ENCODE measurements at places on chromosomes 7 and 10.

DNA sequence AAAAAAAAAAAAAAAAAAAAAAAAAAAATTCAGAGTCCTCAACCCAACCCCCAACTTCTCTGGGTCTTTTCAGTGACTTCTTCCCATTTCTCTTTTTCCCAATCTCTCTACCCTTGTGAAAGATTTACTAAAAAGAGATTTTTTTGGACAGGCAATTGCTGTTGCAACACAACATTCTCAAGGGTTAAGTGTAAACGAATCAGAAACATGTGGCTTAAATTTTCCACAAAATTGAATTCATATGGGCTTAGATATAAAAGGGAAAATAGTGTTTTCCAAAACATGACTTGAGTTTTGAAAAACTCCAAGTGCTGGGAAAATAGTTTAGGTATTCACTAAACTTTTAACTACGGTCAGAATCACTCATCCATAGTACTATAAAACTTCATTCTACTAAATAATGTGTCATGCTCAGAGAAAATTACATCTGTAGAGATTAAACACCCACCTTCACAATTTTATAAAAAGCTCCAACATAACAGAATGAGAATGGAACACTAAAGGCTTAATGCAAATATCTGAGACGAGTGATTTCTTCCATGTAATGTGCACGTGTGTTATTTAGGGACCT, 643.1 kb downstream of the PARD3 start:
- DNase-seq, result no peak

DNA sequence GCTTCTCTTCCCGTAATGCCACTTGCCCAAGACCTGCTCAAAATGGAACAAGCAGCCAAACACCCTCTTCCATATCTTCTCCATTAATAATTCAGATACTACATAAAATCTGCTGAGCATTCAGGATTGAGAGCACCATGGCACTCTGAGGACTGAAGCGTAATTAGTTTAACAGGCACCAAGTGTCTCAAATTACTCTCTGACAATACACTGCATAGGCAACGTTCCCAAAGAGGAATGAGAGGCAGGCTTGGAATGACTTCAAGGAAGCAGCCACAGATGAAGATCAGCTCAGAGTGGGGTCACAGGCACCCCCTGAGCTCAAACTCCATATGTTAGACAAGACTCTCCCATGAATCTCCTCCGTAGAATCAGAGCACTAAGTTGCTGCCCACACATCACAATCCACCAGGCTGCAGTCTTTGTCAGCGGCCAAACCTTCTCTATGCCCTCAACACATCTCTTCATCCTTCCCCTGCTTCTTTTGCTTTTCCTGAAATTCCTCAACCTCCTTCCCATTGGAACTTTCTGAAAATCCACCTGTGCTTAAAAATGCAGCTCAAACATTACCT, 4.7 kb upstream of the ABLIM1 start:
- DNase-seq, result no peak

GRCh38 chr7:140237390-140237789, 60.6 kb upstream of the KDM7A start:
- no peak for DNase-seq

DNA sequence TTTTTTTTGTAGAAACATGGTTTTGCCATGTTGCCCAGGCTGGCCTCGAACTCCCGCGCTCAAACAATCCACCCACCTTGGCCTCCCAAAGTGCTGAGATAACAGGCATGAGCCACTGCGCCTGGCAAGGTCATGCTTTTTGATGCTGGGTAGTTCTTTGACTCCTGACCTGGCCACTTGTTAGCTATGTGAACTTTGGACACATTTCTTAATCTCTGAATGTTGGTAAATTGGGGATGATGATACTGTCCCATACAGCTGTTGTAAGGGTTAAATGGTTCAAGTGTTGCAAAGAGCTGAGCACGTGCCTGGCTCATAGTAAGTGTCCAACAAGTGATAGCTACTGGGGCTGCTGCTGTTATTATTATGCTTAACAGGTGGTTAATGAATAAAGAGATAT, 2.3 kb downstream of the ZNHIT1 start:
- no peak for DNase-seq

DNA sequence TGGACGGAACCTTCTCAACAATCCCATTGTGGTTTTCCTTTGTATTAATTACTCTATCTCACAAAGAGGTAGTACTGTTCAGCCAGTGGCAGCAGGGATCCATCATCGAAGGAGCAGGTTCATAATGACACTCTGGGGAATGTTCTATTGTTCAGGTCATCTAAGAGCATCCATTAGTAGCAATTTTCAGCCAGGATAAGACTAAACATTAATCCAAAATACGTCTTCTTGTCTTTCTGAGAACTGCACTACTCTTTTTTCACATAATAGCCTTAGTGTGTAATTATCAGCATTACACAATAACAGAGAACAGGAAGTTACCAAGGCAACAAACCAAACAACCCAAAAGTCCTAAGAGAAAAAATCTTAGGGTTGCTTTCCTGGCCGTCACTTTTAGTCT, 259.5 kb upstream of the VWC2 start:
- no peak for DNase-seq

- DNase-seq, result no peak
Measured at GRCh38 chr10:86211691-86212390, 154.8 kb downstream of the GRID1 start.

DNA sequence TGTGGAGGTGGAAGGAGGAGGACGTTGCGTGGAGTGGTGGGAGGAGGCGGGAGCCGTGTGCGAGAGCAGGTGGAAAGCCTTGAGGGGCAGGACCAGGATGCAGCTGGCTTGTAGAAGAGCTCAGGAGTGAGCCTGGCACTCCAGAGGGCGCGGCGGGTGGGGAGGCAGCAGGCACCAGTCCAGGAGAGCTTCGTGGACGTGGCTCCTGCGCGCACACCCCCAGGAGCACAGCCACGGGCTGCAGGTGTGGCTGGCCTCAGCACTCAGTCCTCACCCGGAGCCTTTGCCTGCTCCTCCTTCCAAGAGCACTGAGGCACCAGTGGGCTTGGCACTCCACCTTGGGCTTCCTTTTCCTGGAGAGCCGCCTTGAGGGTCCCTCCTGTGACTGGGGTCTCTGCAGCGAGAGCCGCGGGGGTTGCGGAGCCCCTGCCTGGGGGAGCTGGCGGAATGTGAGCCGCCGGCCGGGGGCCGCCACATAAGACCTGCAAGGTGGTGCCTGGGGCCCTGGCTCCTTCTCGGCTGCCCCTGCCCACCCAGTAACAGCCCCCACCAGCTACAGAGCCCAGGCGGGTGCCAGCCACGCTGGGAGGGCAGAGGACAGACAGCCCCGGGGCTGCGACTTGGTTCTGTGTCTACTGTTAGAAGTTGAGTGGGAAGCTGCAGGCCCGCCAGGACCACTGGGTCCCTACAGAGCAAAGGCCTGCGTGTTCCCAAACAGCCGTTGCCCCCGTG, 11.1 kb downstream of the MAFK start:
- DNase-seq, result no peak

DNA sequence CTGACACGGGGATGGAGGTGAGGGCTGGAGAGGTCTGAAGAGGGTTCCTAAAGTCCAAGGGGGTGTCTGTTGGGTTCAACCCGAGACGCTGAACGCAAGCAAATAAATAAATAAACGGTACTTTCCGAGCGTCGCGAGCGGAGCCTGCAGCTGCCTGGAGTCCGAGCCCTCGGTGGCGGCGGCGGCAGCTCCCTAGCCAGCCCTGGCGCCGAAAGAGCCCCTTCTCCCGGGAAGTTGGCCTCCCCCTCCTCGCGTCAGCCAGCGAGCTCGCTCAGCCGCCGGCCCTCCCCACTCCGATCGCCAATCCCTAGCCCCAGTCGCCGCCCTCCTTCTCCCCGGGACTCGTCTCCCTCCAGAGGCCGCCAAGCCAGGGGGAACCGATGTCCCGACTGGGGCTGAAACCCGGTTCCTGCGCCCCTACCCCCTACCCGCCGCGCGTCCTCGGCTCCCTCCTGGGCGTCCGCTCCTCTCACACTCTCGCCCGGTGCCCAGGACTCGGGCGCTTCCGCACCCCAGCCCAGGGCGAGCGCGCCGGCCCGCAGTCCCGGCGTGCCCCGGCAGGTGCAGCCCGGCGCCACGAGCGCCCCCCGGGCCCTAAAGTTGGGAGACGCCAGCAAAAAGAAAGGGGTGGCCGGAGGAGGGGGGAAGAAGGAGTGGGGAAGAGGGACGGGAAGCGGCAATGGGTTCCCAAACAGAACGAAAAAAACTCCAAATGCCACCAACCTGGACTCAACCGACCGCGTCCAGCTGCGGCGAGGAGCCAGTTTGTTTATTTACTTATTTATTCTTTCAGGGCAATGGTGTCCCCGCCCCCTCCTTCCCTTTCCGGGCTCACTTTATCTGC, at the start of gene GFRA1:
Gene GFRA1, minus strand, starts transcription at position 767 of the 844 bp plus-strand sequence. CDS start 1,177 bp downstream, outside the sequence.
- no peak for DNase-seq

GRCh38 chr10:75427951-75428350, 3.5 kb upstream of the LRMDA start:
- DNase-seq, result no peak
